ENCODE measurements at places on chromosomes 1 and 21.
A peak's percentile ranks its signal among the peaks of the same experiment; 100 is the strongest.

DNA sequence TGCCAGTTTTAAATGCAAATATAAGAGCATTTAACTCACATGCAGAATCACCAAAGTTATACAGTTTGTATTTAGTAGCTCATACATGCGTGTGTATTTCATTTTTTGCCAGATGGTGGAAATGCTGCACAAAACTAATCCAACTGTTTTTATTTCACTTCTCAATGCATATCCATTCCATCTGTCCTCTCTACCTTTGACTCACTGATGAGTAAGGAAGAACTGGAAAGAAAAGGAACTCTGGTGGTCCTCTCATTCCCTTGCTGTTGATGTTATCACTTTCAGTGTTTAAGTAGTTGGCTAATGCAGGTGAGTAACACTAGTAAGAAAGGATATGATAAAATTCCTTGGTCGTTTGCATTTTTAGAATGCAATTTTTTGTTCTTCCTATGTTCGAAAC is 5.7 kb upstream of the SLC1A7 start:
- no peak for DNase-seq

DNA sequence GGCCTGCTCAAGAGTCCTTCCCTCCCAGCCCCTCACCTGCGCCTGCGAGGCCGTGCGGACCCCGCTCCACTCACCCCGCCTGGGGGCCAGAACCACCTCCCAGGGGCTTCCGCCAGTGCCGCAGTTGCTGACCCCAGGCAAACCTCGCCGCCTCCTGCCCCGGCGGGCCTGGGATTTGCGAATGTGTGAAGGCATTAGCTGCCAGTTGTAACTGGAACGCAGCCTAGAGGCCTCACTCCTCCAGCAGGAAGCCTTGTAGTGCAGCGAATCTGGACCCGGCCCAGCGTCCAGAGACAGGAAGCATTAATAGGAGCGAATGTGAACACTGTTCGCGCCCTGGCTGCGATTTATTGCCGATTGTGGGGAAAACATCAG is 140.9 kb upstream of the ARHGEF16 start:
- no peak for DNase-seq

DNA sequence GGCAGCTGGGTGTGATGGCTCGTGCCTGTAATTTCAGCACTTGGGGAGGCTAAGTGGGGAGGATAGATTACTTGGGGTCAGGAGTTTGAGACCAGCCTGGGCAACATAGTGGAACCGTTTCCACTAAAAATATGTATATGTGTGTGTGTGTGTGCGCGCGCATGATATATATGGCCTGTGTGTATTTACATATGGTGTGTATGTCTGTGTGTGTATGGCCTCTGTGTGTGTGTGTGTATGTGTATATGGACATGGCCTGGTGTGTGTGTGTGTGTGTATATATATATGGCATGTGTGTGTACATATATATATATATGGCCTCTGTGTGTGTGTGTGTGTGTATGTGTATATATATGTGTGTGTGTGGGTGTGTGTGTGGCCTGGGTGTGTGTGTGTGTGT is 16.0 kb upstream of the SLC2A7 start:
- no peak for DNase-seq

GRCh38 chr1:212119863-212120262 is 84.3 kb downstream of the DTL start:
- DNase-seq: no peak

- no peak for DNase-seq
These were observed 26.4 kb upstream of the ROR1 start for GRCh38 chr1:63747445-63747844.

DNA sequence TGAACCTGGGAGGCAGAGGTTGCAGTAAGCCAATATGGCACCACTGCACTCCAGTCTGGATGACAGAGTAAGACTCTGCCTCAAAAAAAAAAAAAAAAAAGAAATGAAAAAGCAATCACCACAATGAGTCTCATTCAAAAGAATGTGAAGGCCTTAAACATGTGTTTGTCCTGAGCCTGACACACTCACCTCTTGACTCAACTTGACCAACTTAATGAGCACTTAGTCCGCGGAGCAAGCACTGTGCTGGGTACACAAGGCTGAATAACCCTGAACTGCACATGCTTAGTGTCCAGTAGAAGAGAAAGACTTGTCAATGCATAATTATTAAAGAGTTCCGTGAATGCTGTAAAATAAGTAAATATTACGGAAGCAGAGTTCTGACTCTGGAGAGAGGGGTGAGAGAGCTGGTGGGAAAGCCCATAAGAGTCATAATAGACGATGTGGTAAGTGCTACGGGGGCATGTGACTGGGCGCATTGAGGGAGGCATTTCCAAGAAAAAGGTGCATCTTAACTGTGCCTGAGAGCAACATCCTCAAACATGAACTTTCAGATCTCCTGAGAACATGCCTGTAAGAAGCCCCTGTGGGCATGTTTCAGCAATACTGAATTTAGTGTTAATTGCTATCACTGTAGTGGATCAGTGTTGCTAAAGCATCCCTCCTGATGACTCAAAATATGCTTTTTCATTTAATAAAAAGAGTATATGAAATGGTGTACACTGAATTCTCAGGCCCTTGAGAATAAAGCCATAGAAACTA is 27.2 kb downstream of the MCOLN2 start:
- no peak for DNase-seq

- DNase-seq: no peak
These were observed 33.0 kb upstream of the IFI44L start for GRCh38 chr1:78587211-78587610.

GRCh38 chr1:230282157-230282556 is 144.0 kb downstream of the PGBD5 start:
- DNase-seq: peak; percentile 72

DNA sequence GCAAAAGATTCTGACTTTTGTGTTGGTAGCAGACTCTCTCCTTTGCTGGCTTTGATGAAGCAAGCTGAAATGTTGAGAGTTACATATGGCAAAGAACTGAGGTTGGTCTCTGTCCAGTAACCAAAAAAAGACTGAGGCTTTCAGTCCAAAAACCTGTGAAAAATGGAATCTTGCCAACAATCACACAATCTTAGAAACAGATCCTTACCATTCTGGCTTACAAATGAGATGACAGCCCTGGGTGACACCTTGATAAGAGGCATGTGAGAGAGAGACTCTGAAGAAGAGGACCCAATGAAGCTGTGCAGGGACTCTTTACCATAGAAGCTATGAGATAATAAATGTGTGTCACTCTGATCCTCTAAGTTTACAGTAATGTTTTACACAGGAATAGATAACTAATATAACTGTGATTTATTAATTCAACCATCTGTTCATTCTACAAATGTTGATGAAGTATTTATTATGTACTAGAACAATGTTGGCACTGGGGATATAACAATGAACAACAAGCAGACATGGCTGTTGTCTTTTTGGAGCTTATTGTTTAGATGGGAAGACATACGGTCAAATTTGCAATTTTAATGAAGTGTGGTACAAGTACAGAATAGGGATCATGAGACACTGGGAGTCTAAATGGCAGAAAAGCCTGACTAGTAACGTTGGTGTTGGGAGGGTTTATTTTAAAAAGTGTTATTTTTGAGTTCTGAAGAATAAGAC is 251.0 kb downstream of the OLFM3 start:
- no peak for DNase-seq

- DNase-seq: no peak
These were observed 8.3 kb upstream of the LRP8 start for GRCh38 chr1:53336146-53336545.

DNA sequence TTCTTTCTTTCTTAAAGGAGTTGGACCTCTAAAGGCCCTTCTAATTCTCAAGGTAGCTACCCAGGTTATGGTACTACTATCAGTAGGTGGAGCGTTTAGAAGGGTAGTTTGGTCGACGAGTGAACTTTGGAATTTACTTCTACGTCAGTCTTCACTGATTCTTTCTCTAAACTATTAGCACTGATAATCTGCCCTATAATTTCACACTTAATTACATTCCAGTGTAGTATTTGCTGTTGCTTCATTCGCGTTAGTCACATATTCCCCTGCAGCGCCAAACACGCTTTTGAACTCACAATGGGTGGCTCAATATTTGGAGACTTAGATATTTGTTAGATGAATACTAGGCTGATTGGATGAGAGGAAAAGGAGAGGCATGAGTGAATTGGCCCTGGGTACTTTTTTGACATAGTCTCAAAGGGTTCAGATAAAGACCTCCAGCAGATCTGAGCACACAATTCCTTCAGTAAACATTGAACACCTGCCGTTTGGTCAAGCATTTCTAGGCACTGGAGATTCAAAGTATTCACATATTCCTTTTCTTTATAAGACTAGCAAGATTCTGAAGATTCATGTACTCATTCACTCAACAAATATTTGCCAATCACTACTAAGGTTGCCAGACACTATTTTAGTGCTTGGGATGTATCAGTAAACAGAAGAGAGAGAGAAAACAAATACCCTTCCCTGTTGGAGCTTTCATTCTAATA is 929 bp upstream of the FOXJ3 start:
- peak; percentile 99 for DNase-seq

GRCh38 chr21:26776310-26777021 is 68.7 kb downstream of the ADAMTS1 start:
- DNase-seq: no peak

DNA sequence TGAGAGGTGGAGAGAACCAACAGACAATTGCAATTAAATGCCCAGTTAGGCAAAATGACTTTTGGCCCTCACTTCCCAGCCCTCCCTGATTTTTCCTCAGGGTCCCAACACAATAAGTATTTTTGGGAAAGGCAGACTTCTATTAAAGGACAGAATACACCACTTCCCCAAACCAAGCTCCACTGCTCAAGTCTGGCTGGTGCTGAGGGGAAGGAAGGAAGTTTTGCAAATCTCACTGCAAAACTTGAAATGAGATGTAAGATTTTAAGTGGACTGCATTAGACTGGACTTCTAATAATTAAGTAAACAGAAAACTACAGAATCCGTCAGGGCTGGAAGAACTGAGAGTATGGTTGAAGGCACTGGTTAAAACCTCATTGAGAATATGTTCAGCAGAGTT is 32.2 kb upstream of the CD1D start:
- no peak for DNase-seq

DNA sequence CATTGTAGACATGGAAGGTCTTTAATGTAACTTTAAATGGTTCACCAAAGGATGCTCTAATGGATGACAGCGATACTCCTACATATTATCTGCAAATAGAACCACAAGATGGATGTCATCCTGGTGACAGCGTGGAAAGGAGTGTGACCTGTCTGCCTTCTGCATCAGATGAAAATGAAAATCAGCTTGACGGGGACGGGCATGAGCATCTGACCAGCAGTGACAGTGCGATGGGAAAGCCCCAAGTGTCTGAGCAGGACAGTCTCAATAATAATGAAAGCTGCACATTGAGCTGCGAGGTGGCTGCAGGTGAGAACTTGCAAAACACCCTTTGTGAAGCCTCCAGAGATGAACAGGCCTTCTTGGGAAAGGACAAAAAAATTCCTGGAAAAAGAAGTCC is 25.2 kb downstream of the CNST start:
- DNase-seq: no peak

GRCh38 chr1:116503546-116504307 is 67.1 kb downstream of the CD58 start:
- no peak for DNase-seq

DNA sequence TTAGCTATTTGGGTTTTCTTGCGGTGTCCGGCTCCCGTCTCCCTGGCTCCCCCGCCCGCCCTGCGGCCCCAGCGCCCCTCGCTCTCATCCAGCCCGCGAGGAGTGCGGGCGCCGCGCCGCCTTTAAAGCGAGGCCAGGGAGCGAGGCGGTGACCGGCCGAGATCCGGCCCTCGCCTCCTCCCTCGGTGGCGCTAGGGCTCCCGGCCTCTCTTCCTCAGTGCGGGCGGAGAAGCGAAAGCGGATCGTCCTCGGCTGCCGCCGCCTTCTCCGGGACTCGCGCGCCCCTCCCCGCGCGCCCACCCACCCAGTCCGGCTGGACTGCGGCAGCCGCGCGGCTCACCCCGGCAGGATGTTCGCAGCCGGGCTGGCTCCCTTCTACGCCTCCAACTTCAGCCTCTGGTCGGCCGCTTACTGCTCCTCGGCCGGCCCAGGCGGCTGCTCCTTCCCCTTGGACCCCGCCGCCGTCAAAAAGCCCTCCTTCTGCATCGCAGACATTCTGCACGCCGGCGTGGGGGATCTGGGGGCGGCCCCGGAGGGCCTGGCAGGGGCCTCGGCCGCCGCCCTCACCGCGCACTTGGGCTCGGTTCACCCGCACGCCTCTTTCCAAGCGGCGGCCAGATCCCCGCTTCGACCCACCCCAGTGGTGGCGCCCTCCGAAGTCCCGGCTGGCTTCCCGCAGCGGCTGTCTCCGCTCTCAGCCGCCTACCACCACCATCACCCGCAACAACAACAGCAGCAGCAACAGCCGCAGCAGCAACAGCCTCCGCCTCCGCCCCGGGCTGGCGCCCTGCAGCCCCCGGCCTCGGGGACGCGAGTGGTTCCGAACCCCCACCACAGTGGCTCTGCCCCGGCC is 492 bp downstream of the HLX start:
- DNase-seq: no peak

DNA sequence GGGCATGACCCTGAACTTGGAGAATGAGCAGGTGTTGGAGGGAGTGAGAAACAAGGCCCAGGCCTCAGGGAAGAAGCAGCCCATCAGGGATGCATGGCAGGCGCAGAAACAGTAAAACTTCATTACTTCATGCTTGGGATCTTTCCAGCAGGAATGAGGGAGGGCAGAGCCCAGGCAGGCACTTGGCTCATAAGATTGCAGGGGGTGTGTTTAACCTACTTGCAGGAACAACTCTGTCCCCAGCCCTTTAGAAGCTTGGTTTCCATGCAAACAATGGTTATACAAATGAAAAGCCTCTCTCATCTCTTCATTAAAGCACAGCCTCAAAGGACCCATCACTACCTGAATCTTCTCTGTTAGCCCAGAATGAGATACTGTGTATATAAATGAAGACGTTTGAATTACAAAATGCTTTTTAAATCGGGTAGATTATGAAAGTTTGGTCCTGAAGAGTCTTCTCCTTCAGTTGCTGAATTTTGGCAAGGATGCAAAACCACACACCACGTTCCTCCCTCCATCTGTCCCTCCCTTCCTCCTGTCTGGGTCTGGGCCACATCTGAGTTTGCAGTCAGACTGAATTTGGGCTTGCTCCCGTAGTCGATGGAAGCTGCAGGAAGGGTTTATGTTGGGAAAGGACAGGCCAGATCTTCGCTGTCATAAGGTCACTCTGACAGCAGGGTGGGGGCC is 154.4 kb upstream of the KLHDC7A start:
- DNase-seq: no peak

GRCh38 chr1:14974361-14974760 is 179.2 kb upstream of the TMEM51 start:
- DNase-seq: no peak

DNA sequence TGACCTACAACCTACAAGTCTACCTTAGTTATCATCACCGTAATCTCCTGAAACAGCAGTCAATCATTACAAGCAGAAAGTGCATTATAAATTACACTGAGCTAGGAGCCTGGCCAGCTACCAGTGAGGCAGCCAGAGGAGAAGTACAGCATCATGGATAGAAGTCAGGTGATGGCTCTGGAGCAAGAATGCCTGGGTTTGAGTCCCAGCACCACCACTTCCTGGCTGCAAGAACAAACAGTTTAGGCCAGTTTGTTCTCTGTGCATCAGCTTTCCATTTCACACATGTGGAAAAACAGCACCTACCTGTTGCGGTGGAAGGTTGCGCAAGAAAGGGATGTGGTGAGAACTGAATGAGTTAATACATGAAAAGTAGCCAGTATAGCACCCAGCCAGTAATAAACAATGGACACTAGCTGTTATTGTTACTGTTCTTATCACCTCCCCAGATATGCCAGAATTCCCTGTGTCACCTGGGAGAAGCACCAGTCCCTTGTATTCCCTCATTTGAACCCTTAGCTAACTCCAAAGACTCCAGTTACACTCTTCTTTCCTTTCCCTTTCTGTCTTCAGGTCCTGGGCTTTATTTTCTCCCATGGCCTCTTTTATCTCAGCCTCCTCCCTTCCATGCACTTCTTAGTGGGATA is 9.0 kb downstream of the CREG1 start:
- DNase-seq: no peak

GRCh38 chr21:44870748-44871495 is 2.6 kb downstream of the PTTG1IP start:
- DNase-seq: peak; percentile 8

Data from NCI-H2029 treated with DMSO at 0.1 percent for 48 hours (cell line).